ENCODE measurements at places on chromosomes 12 and 14.

- no peak for DNase-seq
Measured at GRCh38 chr12:11685716-11686115, 36.2 kb downstream of the ETV6 start.

DNA sequence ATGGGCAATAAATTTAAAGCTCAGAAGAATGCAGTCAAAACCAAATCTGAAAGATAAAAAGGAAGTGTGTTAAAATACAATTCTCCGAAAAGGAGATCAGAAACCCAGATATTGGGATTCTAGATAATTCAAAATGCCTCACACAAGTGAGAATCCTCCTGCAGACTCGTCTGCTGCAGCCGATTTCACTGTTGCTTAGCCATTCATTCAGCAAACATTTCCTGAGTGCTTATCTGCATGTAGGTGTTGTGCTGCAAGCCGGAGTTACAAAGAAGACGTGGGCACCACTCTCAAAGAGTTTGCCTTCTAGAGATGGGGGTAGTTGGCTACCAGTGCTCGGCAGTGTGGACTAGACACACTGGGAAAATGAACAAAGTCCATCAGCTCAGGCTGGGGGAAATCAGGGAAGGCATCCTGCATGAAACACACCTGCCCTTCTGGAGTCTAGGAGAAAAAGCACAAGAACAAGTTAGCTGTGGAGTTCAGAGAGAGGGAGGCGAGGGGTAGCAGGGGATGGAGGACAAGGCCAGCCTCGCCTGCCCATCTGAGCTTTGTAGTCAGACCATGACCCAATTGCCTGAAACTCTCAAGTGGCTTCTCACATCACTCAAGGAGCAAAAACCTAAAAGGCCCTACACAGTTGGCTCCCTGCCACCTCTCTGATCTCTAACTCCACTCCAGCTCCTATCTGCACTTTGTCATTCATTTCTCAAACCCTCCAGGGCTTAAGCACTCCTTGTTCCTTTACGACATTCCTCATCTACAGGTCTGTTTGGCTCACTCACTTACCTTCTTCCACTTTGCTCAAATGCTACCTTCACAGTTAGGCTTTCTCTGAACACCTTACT, 310.0 kb upstream of the DDHD1 start:
- no peak for DNase-seq

GRCh38 chr12:13210236-13211190, 14.0 kb downstream of the EMP1 start:
- DNase-seq, result no peak

DNA sequence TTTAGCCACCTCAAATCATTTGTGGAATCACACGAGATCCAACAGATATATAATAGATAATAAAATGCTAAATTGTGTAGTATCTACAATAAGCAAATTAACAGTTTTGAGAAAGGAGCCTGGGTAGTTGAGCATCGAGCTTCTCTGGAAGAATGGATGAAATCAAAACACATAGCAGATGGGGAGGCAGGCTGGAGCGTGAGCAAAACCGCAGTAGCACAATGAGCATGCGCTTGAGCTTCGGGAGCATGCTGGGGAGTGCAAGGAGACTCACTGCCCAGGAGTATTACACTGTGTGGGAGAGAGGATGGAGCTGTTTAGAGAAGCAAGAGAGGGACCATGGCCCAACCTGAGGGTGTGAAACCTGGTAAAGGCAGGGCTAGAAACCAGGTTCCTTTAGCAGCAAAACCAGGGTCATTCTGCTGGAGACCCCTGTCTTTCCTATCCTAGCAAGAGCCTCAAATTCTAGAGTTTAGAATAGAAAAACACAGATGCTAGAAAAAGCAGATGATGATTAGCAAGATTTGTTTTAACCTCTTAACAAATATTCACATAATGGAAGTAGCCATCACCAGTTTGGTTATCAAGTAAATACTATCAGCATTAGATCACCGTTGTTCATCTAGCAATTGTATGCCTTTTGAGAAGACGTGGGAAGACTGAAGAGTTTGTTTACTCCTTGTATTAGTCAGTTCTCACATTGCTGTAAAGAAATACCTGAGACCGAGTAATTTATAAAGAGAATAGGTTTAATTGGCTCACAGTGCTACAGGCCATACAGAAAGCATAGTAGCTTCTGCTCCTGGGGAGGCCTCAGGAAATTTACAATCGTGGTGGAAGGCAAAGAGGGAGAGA, 484.8 kb downstream of the EGLN3 start:
- no peak for DNase-seq

- peak; percentile 77 for DNase-seq
Measured at GRCh38 chr12:58529114-58529665, 391.1 kb downstream of the LRIG3 start.

DNA sequence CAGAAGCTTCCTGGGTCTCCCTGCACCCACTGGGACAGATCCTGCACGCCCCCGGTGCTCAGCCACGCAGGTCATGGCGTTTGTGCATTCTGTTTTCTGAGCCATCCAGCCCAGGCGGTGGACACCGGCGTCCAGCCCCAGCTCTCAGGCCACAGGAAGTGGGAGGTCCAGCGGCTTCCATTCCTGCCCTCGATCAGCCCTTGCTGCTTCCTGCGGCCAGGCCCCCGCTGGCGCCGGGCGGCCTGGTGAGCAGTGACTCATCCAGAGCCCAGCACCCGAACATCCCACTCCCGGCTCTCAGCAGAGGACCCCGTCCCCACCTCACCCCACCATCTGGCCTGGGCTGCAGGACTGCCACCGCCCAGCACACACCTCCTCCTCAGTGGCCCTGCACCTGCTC, 18.0 kb upstream of the NUDT14 start:
- DNase-seq, result no peak

GRCh38 chr12:33566403-33566802, 126.8 kb upstream of the SYT10 start:
- DNase-seq, result no peak

DNA sequence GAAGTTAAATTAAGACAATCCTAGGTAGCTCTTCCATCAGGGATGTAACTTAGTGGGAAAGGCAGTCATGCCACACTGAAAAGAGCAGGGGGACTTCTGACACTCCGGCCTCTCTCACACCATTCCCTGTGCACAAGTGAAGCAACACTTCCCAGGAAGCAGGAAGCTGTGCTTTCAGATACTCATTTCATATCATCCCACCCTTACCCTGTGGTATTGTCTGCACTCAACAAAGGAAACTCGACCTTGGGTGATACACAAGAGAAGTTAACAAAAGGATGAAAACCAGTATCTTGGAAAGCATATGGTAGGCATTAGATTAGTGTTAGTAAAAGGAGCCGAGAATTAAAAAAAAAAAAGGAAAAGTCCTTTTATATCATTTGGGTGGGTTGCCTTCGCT, 61.3 kb upstream of the MDM1 start:
- DNase-seq, result no peak

DNA sequence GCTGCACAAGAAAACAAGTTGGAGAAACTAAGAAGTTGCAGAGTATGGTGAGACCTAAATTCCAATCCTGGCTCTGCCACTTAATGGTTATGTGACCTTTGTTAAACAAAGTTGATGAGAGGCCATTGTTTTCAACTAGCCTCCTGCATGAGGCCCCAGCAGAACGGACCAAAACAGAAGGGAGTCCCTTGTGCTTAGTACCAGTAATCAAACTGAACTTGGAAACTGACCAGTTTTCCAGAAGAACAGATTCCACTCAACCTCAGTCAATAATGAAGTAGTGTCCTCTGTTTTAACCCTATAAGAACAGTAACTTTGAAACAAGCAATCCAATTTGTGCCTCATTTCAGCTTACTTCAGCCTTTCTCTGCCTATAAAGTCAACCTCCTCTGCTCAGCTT, 69.9 kb downstream of the C12orf56 start:
- no peak for DNase-seq

GRCh38 chr14:92513966-92514843, 624 bp downstream of the RIN3 start:
- DNase-seq, result no peak

DNA sequence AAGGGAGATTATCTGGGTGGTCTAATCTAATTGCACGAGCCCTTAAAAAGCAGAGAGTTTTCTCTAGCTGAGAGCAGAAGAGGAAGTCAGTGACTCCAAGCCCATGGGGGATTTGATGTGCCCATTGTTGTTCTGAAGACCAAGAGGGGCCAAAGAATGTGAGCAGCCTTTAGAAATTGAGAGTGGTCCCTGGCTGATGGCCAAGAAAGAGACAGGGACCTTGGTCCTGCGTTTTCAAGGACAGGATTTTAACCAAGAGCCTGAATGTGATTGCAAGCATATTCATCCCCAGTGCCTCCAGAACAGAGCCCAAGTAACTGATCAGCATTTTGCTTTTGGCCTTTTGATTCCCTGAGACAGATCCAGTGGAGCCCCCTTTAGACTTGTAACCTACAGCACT, 1353.9 kb downstream of the AACS start:
- DNase-seq, result no peak

- no peak for DNase-seq
Measured at GRCh38 chr12:42698213-42698612, 108.7 kb upstream of the PRICKLE1 start.

DNA sequence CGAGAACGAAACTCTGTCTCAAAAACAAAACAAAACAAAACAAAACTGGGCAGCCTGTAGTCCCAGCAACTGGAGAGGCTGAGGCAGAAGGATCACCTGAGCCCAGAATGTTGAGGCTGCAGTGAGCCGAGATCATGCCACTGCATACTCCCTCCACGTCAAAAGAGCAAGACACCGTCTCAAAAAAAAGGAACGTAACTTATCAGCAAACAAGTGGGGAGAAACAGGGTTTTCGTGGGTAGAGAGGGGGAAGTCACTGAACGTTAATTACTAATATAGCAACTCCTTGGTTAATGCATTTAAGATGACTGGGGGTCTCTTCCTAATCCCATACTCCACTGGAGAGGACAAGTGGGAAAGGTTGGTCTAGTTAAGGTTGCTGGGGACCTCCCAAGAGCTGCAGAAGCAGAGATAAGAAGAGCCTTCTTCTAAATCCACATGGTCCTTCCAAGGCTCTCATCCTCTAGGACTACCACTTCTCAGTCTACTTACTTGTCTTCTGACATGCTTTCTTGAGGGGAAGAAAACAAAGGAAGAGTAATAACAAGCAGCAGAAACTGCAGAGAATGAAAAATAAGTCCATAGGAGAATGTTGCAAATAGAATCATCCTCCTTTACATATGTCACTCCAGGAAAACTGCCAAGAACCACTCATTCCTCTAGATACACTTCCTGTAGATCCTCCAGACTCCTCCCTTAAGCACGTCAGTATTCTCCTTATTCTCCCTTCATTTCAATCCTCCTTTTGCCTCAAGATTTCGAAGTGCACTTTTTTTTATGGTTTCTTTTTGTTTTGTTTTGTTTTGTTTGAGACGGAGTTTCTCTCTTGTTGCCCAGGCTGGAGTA, 5.8 kb downstream of the NUMB start:
- DNase-seq, result no peak

- DNase-seq, result no peak
Measured at GRCh38 chr14:29545714-29546113, 381.9 kb downstream of the PRKD1 start.

GRCh38 chr14:98871796-98872195, 400.2 kb downstream of the BCL11B start:
- no peak for DNase-seq

DNA sequence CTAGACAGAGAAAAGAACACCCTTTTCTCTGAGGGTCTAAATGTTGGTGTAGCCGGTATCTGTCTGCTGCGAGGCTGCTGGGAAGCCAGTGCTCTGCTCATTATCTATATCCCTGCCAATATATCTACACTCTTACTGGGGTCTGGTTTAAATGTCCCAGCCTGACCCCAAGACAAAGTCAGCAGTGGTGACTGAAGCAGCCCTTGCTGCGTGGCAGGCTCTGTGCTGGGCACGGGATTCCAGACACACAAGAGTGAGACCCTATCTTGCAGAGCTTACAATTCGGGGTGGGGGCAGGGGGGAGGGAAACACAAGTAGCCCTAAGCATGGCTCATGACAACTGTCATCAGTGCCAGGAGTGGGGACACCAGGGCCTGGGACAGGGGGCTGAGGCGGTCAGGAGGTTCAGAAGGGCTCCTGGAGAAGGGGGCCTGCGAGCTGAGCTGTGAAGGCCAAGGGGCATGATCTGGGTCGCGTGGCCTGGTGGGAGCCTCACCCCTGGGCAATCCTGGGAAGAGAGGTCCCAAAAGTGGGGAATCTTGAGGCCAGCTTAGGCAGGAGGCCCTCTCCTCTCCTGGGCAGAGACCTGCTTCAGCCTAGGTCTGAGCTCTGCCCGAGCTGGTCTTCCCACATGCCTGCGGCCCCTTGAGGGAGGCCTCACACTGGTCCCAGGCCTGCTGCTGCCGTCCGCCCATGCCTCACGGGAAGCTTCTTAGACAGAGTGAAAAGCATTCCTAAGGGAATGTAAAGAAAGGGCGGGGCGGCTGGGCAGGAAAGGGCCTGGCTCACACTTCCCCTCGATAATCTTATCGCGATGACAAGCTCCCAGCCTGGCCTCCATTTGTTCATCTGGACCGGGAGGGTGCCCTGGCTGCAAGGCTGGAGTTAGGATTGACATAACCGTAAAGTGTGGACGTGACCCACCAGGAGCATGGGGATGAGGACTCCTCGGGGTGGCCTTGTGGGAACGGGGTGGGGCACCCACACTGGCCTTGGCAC, 7.3 kb upstream of the RCOR1 start:
- no peak for DNase-seq

DNA sequence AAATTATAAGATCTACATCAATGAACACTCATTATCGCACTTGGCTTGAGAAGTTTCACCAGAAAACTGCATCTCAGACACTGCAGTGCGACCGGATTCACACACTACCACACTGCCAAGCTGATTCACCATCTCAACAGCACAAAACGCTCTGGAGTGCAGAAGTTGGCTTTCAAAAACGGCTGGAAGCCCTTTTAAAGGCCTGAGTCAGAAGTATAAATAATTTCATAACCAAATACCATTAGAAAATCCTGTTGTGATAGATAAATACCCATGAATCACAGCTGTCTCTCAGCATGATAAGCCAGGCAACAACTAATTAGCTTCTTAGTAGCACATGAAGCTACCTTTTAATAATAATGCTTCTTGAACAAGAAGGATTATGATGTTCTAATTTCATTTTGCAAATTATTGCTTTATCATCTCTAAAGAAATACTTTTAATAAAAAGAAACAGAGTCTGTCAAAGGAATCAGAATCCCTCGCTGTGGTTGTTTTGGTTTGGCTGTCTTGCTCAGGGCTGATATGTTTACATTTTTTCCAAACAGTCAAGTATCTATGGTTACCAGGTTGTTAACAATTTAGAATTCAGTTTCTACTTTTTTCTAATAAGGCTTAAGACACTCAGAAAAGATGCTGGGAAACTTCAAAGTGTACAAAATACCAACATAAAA, 51.2 kb downstream of the SLC2A13 start:
- no peak for DNase-seq

GRCh38 chr14:79665556-79665955, 545.7 kb downstream of the DIO2 start:
- no peak for DNase-seq

GRCh38 chr14:52091928-52092327, 23.1 kb upstream of the NID2 start:
- DNase-seq, result no peak

DNA sequence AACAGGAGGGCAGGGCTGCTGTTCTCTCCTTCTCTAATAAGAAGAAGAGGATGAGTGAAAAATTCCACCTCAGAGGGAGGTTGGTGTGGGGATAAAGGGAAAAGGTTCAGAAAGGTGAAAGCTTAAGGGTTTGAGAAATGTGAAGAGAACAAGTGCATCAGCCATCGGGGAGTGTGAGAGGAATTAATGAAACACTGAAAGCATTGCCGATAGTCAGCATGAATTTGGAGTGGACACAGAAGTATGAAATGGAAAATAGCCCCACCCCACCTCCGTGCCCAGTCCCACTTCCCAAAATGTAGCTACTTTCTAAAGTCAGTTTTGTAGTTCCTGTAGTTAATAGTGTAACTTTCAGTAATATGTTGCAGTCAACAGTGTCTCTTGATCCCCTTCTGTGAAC, 33.4 kb downstream of the DIP2B start:
- no peak for DNase-seq
